ENCODE measurements at places on chromosomes 13 and 19. TPM values are rescaled to one million over a fixed set of nuclear protein-coding genes. Genes with fewer than 3 reads are reported as not detected.

- no peak for DNase-seq
- no peaks in the 10 kb centered on the region for H3K27me3 ChIP-seq
- no peak overlapping the region for H3K27ac ChIP-seq
- H3K4me3 ChIP-seq, result no peak overlapping the region
- H3K4me1 ChIP-seq, result no peaks in the 10 kb centered on the region
- H3K36me3 ChIP-seq, result no peaks in the 10 kb centered on the region
Measured at GRCh38 chr13:97133955-97134354, 88.2 kb upstream of the MBNL2 start.

Gene SPTBN4
- total RNA-seq, result 1.5 TPM

- H3K4me3 ChIP-seq, result no peak overlapping the region
- no peak overlapping the region for H3K27ac ChIP-seq
- H3K27me3 ChIP-seq, result no peaks in the 10 kb centered on the region
- peaks cover 57% of the 10 kb centered on the region for H3K4me1 ChIP-seq
Measured at GRCh38 chr19:10747271-10747670, 29.4 kb downstream of the DNM2 start.

Gene THSD8
- 49.3 TPM for total RNA-seq

GRCh38 chr19:41352609-41353465, 885 bp downstream of the TGFB1 start:
- DNase-seq, result peak; percentile 81
- H3K4me3 ChIP-seq, result peak overlapping the region; percentile 98
- H3K27me3 ChIP-seq, result no peaks in the 10 kb centered on the region
- H3K4me1 ChIP-seq, result peaks cover 11% of the 10 kb centered on the region

DNA sequence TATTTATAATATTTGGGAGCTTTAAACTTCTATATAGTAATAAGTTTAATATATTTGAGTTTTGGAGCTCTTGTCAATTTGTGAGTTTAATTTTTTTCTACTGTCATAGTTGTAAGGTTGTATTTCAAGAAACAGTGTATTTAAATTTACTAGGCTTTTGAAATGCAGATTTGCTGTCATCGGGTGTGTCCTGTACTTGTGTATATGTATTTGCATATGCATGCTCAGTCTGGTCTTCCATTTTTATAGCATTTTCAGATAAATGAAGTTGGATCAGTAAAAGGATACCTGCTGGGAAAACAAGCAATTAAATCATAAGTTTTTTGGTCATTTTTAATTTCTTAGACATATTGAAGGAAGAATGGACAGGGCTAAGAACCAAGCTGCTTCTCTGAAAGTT, 33.1 kb downstream of the SLAIN1 start:
- no peaks in the 10 kb centered on the region for H3K36me3 ChIP-seq
- no peak overlapping the region for H3K4me3 ChIP-seq
- DNase-seq, result no peak
- H3K4me1 ChIP-seq, result no peaks in the 10 kb centered on the region

DNA sequence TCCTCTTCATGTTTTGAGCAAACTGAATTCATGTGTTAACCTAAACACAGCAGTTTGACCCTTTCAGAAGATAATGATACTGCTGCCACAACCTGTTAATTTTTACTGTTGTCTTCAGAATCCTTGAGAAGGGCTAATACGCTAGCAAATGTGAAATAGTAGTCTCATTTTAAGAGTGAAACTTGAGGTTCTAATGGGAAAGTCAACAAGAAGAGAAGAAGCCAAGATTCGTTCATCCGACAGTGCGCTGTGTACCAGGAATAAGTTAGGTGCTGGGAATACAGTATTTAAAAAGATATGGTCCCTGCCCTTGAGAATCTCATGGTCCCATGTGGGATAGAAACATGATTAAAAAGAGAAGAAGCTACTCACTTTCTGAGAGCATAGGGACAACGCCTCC, 134.4 kb downstream of the KL start:
- no peak for DNase-seq
- H3K4me3 ChIP-seq, result no peak overlapping the region
- no peak overlapping the region for H3K27ac ChIP-seq

Measured in K562 (cell line).